ENCODE measurements at places on chromosomes 11 and 22. TPM values are rescaled to one million over a fixed set of nuclear protein-coding genes. Genes with fewer than 3 reads are reported as not detected.

DNA sequence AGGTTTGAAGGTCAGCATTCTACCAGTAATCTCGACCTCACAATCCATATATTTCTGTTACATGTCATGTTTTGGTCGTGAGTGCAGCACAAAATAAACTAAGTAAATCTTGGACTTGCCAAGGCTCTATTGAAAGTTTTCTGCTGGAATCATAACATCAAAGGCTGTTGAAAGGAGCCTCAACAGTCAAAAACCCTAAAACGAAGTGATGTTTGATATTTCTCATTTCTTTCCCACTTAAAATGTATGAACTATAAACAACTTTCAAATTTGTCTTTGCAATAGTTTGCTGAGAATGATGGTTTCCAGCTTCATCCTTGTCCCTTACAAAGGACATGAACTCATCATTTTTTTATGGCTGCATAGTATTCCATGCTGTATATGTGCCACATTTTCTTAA lies 1118.5 kb downstream of the LRRC4C start:
- H3K4me3 ChIP-seq = no peak overlapping the region
- no peaks in the 10 kb centered on the region for H3K4me1 ChIP-seq
- no peak for DNase-seq

- H3K4me3 ChIP-seq = peak within 1 kb of the TSS; percentile 69
- H3K27me3 ChIP-seq = no peaks in the 10 kb centered on the region
- DNase-seq = peak; percentile 97
Measured at GRCh38 chr22:20916916-20917810, at the start of gene CRKL. TSS of gene CRKL (plus strand) at chr22:20917407. CDS start at chr22:20917935, 528 bp downstream.

DNA sequence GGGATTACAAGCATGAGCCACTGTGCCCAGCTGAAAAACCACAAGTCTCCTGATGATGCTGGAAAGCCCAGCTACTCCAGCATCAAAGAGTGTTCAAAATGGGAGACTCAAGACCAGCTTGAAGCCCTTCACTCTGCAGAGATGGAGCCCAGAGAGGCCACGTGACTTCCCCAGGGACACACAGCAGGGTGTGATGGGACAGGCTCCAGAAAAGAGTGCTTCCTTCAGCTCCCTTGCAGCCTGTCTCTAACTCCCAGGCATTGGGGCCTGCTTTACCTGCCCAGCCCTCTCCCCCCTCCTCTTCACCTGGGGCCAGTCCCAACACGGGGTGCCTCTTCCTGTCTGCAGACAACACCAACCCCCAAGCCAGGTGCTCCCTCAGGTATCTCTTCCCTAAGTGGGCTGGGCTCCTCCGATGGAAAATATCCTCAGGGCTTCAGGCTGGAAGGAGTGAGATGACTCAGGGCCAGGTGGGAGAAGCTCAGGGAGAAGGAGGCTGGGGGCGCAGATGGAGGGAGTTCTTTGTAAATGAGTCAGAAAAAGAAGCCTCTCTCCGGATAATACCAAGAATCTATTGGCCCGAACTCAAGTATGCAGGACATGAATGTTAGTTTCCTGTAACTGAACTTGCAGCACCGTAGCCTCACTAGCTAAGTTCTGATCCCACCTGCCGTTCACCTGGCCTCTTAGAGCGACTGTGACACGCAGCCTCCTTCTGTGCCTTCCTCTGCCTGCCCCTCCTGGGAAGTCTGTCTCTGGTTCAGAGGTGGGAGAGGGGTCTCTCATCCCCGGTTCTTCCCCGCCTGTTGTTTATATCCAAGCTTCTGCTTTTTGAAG lies 326.6 kb downstream of the MN1 start:
- no peak overlapping the region for H3K4me3 ChIP-seq
- no peaks in the 10 kb centered on the region for H3K27me3 ChIP-seq
- DNase-seq = no peak
- H3K36me3 ChIP-seq = no peaks in the 10 kb centered on the region

- no peak overlapping the region for H3K27ac ChIP-seq
- no peaks in the 10 kb centered on the region for H3K4me1 ChIP-seq
- DNase-seq = no peak
- H3K36me3 ChIP-seq = no peaks in the 10 kb centered on the region
- no peak overlapping the region for H3K4me3 ChIP-seq
- no peaks in the 10 kb centered on the region for H3K27me3 ChIP-seq
Measured at GRCh38 chr11:83093634-83094033, 21.9 kb upstream of the RAB30 start.

GRCh38 chr11:57205041-57205641 lies 23.4 kb downstream of the LRRC55 start:
- H3K4me1 ChIP-seq = peaks cover 50% of the 10 kb centered on the region
- no peaks in the 10 kb centered on the region for H3K36me3 ChIP-seq
- DNase-seq = no peak
- H3K27ac ChIP-seq = no peak overlapping the region
- no peak overlapping the region for H3K4me3 ChIP-seq

GRCh38 chr11:100863080-100863581 lies 176.0 kb downstream of the ARHGAP42 start:
- no peak overlapping the region for H3K4me3 ChIP-seq
- no peaks in the 10 kb centered on the region for H3K36me3 ChIP-seq

COA4 gene
- 90.7 TPM for total RNA-seq

OR52I2 gene
- total RNA-seq = not detected

DNA sequence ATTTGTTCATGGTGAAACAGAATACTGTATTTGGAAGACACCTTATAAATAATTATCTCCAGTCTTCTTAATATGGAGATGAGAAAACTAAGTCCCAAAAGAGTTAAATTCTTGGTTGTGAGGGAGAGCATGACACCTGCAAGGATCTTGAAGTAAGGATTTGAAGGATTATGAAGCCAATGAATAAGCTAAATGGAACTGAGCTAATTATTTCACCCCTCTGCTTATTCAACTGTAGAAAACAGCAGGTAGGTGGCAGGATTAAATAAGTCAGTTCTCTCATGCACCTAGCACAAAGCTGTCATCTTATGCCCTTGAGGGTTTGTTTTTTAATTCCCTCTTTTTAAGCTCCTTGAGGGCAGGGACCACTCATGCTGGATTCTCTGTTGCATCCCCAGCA lies 457.3 kb downstream of the ETS1 start:
- no peaks in the 10 kb centered on the region for H3K4me1 ChIP-seq
- no peak overlapping the region for H3K27ac ChIP-seq
- no peaks in the 10 kb centered on the region for H3K27me3 ChIP-seq
- H3K4me3 ChIP-seq = no peak overlapping the region
- H3K36me3 ChIP-seq = no peaks in the 10 kb centered on the region

DNA sequence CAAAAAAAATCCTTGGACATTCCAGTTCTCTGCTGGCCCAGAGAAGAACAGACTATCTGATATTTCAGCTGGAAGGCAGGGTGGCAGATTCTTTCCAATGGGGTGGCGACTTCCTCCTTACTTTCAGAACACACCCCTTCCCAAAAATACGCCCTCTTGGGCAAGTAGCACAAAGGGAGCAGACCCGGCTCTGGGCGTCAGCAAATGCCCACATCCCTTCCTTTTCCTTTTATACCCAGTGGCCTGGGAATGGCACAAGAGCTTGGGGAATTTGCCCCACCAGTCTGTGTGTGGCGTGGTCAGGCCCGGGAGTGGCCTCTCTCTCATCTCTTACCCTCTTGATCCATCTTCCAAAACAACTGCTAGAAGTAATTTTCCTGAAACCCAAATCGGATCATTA lies 33.0 kb upstream of the NUP160 start:
- H3K4me1 ChIP-seq = no peaks in the 10 kb centered on the region
- no peaks in the 10 kb centered on the region for H3K27me3 ChIP-seq
- H3K36me3 ChIP-seq = no peaks in the 10 kb centered on the region
- no peak overlapping the region for H3K4me3 ChIP-seq
- DNase-seq = peak; percentile 65
- H3K27ac ChIP-seq = no peak overlapping the region

All from right atrium auricular region (tissue), 2 donors.